ENCODE measurements at places on chromosomes 1 and 21.

DNA sequence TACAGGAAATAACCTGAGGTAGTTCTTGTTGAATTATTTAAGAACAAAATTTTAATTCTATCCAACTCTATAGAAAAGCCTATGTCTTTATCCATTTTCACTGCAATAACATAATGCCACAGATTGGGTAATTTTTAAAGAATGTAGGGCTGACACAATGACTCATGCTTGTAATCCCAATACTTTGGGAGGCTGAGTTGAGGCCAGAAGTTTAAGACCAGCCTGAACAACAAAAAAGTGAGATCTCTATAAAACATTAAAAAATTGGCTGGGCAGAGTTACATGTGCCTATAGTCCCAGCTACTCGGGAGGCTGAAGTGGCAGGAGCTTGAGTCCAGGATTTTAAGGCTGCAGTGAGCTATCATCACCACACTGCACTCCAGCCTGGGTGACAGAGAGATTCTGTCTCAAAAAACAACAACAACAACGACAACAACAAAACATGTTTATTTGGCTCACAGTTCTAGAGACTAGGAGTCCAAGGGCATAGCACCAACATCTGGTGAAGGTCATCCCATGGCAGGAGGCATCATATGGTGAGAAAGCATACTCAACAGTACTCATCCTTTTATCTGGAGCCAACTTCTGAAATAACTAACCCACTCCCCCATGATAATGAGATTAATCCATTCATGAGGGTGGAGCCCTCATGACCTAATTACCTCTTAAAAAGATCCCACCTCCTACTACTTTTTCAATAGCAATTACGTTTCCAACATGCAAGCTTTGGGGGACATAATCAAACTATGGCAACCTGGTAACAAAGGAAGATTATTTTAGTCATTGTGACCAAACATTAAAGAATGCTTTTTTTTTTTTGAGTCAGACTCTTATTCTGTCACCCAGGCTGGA is 59.6 kb downstream of the ABL2 start:
- DNase-seq: no peak

DNA sequence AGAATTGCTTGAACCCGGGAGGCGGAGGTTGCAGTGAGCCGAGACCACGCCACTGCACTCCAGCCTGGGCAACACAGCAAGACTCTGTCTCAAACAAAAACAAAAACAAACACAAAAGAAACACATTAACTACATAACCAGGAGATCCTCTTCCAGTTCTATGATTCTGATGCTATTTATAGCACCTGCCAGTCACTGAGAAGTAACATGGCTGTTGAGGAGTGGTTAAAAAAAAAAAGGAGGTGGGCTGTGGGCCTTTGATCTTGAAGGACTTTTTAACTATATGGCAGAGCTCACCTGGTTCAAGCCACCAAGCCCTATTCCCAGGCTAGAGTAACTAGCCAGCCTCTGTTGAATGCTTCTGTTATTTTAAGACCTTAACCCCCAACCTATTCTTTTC is 148.8 kb downstream of the ZBTB18 start:
- no peak for DNase-seq

- DNase-seq: no peak
Observed at GRCh38 chr1:154833841-154834240, 36.2 kb downstream of the KCNN3 start.

GRCh38 chr1:15750924-15751323 is 7.7 kb upstream of the FBLIM1 start:
- DNase-seq: no peak

- no peak for DNase-seq
Observed at GRCh38 chr1:243508303-243508713, 252.5 kb downstream of the SDCCAG8 start.

GRCh38 chr1:64490213-64490818 is 20.4 kb downstream of the CACHD1 start:
- no peak for DNase-seq

DNA sequence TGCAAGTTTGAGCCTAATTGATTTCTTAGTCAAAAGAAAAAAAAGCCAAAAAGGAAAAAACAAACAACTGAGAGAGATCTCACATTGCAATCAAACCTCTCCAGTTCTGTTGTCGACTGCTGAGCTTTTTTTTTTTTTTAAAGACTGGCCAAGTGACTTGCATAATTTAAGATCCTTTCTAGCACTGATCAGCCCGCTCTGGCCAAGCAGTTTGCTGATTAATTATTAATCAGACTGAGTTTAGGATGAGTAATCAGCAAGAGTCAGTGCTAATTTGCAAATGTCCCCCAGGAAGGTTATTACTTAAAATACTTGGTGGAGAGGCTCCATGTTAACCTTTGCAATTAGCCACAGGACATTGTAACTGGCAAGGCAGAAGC is 39.3 kb downstream of the HMGB4 start:
- DNase-seq: no peak

DNA sequence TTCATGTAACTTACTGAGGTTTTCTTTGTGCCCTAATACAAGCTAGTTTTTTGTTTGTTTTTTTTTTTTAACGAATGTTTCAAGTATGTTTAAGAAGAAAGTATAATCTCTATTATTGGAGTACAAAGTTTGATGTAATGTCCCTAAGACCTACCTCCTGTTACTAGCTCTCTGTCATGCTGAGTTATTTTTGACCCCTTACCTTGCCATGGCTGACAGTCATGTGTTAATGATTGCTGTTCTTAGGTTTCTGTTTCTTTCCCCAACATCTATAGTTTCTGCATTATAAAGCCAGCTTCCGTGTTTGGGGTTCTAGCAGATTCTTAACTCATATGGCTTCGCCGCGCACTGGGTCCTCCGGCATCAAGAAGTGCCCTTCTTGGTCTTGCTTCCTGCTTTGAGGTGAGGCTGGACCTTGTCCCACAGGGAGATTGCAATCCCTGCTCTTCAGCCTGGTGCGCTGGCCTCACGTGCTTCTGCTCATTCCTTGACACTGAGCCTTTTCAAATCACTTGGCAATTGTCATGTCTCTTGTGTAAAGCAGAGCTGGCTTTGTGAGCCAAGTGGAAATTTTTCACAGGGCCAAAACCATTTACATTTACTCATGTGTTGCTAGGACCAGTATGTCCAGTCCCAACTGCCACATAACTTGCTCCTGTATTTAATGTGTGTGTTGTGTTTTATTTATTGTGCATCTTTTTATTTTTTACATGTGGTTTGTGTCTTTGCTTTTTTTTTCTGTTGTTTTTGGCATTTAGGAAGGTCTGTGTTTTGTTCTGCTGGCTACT is 135.0 kb upstream of the COL6A1 start:
- DNase-seq: no peak

All from SIG-M5 (cell line).